ENCODE measurements at places on chromosomes 13 and 19. TPM values are rescaled to one million over a fixed set of nuclear protein-coding genes. Genes with fewer than 3 reads are reported as not detected.

Gene ZNF429
- 6.3 TPM for total RNA-seq

Gene ZNF559
- 14.9 TPM for total RNA-seq

Gene ZIC5
- not detected for total RNA-seq

Gene CHMP2A
- total RNA-seq, result 129 TPM

Gene PHF11
- total RNA-seq, result 14.1 TPM

Gene S1PR5
- 0.25 TPM for total RNA-seq

Gene POLRMT
- 39.2 TPM for total RNA-seq

Gene CGB8
- not detected for total RNA-seq

Gene PRRG2
- 0.69 TPM for total RNA-seq

Gene PRTN3
- not detected for total RNA-seq

Gene KCNK6
- total RNA-seq, result 23.6 TPM

Gene DACT3
- total RNA-seq, result 15.1 TPM

Gene UBE2L5
- total RNA-seq, result not detected

Data from heart left ventricle (tissue), 16 donors.